NCI-H69 (cell line): ENCODE measurements at places on chromosomes 2 and 18.
A peak's percentile ranks its signal among the peaks of the same experiment; 100 is the strongest.

- DNase-seq = no peak
Measured at GRCh38 chr2:137345994-137346393, 580.6 kb downstream of the THSD7B start.

GRCh38 chr18:41490861-41491260 is 464.2 kb upstream of the PIK3C3 start:
- DNase-seq = peak; percentile 92

GRCh38 chr2:200466425-200467418 is 43.1 kb downstream of the KCTD18 start:
- DNase-seq = no peak

- peak; percentile 54 for DNase-seq
Measured at GRCh38 chr2:56108806-56109205, 75.0 kb upstream of the CCDC85A start.

GRCh38 chr18:79815657-79816056 is 17.9 kb downstream of the KCNG2 start:
- no peak for DNase-seq

DNA sequence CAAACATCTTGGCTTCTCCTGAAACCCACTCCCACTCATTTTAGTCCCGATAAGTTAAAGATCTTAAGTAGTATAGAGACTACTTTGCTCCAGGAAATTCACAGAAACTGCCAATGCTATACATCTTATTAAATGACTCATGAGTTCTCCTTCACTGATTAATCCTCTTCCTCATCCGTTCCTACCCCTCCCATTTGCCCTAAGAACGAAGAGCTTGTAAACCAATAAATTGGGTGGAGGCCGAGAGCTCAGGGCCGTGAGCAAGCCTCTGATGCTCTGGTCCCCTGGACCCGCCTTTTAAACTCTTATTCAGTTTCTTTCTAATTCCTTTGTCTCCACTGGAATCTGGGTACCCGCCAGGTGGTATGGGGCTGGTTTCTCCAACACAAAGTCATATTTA is 68.6 kb downstream of the METTL8 start:
- no peak for DNase-seq

GRCh38 chr2:225074919-225075681 is 32.8 kb upstream of the DOCK10 start:
- no peak for DNase-seq

- DNase-seq = no peak
Measured at GRCh38 chr2:219049282-219049681, 8.0 kb upstream of the CFAP65 start.

DNA sequence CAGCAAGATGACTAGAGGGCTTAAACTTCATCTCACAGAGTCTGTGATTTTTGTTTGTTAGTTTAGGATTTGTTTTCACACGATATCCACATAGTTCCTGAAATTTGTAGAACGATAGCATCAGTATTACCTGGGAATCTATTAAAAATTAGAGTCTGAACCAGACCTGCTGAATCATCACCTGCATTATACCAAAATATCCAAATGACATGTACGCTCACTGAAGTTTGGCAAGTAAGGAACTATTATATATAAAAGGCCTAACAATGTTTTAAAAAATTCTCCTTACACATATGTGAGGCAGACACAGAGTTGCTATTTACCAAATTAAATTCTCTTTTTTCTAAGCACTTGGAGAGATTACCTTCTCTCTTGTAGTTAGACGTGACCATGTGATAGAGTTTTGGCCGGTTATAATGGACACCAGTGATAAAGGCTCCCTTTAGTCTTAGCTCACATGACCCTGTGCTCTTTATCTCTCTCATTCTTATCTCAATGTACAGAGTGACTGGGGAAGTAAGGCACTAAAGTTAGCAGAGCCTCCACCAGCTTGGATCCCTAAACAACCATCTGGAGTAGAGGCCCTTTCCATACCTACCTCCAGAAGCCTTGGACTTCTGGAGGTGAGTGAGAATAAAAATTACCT is 363.1 kb downstream of the DSC3 start:
- DNase-seq = no peak

DNA sequence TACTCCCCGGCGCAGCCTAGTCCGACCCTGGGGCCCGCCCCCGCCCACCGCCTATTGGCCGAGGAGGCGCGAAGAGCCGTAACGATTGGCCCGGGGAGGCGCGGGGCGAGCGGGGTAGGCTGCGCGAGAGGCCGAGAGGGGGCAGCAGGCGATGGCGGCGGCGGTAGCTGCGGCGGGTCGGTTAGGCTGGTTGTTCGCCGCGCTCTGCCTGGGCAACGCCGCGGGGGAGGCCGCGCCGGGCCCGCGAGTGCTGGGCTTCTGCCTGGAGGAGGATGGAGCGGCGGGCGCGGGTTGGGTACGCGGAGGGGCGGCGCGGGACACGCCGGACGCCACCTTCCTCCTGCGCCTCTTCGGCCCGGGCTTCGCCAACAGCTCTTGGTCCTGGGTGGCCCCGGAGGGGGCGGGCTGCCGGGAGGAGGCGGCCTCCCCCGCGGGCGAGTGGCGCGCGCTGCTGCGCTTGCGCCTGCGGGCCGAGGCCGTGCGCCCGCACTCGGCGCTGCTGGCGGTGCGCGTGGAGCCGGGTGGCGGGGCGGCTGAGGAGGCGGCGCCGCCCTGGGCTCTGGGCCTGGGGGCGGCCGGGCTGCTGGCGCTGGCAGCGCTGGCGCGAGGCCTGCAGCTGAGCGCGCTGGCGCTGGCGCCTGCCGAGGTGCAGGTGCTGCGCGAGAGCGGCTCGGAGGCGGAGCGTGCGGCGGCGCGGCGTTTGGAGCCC is at the start of gene CNNM3:
TSS of gene CNNM3 (plus strand) at position 142 of the 709 bp plus-strand sequence. CDS start at position 152, 10 bp downstream.
- peak; percentile 92 for DNase-seq

DNA sequence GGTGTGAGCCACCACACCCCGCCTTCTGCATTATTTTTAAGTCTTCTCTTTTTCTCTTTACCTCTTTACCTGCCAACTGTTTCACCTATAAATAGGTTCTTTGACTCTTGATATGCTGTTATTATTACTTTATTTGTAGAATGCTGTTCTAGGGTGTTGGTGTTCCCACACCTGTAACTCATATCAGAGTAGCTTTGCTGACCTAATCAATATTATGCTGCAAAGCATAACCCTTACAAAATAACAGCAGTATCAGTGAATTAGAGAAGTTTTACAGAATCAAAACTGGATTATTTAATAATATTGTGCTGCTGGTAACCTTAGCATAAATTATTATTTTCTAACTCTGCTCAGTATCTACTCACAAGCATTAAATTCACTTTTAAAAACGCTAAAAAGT is 161.5 kb downstream of the FIGN start:
- no peak for DNase-seq

- DNase-seq = no peak
Measured at GRCh38 chr2:9439536-9439935, 16.1 kb downstream of the CPSF3 start.

DNA sequence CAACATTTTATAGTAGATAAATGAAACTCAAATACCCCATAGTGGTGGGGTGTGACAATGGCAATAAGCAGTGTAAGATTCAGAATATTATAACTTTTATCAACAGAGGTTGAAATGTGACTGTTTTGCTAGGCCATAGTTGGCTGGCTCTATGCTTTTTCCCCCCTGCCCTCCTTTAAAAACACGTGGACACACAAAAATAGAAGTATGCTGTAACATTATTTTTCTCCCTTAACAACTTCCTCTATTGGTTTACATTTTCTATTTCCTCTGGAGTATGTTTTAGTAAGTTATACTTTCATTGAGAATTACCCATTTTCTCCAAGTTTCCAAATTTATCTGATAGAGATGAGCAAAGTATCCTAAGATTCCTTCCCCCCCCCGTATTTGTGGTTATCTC is 31.1 kb downstream of the NDUFAF7 start:
- no peak for DNase-seq

DNA sequence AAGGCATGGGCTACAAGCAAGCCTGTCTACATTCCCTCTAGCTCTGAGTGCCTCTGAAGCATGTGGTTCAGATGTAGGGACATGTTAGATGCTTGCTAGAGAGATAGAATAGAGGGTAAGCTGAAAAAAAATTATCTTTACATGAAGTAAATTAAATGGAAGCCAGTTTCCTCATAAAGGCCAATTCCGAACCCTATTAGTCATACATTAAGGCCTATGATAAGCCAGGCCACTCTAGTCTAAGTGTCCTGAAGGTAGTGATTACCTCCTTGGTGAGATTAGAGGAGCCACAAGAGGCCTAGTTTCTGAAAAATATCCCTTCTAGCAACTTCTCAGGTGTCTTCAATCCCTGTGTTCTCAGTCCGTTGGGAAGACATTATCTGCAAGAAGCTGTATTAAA is 72.4 kb upstream of the NPAS2 start:
- no peak for DNase-seq

DNA sequence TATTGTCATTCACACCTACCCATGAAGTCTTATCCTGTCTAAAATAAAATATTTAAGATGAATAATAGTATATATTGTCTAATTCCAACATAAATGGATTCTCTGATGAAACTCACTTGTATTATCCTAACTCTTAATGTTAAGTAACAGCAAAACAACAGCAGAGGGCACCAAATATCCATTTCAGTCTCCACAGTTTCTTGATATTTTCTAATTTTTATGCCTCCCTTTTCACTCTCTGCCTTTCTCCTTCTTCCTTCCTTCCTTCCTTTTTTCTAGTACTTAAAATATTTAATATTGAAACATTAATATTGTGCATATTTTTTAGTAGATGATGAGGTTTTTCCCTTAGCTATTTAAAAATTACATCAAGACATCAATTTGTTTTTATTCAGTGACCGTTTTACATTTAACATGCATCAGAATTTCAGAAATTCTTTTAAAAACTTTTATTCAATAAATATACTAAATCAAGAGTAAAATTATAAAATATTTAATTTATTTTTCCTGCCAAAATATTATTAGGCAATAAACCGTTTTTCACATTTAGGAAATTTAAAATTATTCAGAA is 97.6 kb downstream of the WDR7 start:
- DNase-seq = peak; percentile 82
